Stimulated activated CD8-positive, alpha-beta memory T cell treated with anti-CD3 and anti-CD28 coated beads, Interleukin-2, amount 100 ng/mL, for 1 hour (primary cell): ENCODE measurements at places on chromosomes 1 and 21.

DNA sequence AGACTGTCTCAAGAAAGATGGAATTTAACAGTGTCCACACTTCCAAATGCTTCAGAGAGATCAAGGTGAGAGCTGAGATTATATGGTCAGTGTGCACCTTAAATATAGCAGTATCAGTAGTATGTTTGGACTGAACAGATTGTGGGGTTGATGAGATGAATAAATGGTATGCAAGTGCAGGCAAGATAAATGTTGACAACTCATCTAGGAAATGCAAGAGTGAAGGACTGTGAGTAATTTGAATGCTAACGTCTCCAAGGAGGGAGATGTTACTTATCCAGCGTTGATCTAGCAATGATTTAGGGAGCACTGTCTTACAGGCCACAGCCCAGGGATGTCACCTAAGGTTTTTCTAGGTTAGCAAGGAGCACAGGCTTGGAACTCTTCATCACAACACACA, 170.7 kb upstream of the GALNT2 start:
- DNase-seq = no peak

DNA sequence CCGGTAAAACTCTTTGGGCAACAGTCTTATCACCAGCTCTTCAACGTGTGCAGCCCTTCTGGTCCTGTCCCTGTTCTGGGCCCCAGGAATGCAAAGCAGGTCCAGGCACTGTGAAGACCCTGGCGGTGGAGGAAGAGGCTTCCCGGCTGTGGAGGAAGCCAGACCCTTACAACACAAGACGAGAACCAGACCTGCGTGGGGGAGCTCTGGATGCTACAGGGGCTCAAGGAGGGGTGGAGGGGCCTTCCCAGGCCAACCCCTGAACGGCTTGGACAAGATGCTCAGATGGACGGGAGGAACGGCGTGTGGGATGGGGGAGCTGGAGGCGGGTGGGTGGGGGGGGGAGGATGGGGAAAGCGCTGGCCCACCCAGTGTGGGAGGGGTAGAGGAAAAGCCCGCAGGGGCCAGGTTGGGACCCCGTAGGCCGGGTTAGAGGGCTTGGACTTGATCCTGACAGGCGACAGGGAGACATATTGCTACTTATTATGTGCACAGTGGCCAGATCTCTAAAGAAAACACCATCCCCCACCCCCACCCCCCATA, 5.1 kb upstream of the OLIG2 start:
- DNase-seq = no peak

DNA sequence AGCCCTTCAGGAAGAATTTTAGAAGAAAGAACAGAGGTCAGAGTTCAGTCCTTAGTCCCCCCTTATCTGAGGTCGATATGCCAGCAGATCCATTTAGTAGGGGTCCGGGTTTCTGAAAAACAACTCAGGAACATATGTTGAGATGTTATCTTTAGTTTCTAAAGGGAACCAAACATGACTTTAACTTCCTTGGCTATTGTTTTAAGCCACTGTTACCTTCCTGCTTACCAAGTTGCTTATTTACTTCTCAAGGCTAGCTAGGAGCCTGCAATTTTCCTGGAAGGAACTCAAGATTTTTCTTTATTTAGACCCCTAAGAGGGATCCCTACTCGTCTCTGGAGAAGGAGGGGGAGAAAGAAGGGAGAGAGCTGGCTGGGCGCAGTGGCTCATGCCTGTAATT, 54.3 kb downstream of the KCNC4 start:
- no peak for DNase-seq

DNA sequence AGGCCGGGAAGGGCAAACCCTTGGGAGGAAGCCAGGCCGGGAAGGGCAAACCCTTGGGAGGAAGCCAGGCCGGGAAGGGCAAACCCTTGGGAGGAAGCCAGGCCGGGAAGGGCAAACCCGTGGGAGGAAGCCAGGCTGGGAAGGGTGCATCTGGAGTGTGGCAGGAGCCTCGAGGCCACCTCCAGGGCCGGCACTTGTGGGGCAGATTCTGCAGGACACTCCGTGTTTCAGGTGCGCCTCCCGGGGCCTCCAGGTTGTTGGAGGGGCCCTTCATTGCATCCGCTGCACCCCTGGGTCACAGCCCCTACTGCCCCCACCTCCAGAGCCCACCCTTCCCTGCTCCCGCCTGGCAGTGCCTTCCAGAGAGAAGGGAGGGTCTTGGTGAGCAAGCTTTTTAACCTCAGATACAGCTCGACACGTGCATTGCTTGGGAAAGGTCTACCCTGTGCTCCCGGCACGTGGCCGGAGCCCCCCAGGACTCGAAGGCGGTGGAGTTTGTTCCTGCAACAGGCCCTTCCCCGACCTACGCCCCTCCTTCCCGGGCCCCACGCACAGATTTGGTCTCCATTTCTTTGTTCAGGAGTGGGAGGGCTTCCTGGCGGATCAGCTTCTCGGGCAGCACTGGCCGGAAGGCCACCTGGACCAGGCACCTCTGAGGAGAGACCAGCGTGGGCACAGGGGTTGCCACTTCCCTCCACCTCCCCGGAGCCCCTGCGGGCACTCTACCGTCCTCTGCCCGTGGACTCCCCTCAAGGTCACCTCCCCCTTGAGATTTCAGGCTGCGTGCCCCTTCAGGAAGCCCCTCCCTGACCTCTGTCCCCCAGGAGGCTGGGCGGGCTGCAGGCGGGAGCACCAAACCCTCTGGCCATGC, 9.4 kb upstream of the TMEM52 start:
- no peak for DNase-seq

DNA sequence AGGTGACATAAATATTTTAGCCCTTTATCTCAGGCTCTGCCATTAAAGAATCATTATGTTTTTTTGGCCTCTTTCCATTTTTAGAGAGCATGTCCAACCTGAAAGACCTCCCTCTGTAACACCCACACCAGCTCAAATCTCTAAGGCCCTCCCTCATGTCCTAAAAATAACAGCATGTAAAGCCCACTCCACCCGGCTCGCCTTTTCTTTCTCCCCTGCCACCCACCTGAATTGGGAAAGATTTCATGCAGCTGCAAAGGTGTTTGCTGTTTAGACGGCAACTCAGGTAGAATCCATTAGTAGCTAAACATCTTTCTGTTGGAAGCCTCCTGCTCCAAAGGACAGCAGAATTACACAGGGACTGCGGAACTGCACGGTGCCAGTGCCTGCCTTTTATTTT, 79.9 kb downstream of the DMRTA2 start:
- no peak for DNase-seq

GRCh38 chr1:243213045-243213787, 41.9 kb downstream of the CEP170 start:
- DNase-seq = no peak

DNA sequence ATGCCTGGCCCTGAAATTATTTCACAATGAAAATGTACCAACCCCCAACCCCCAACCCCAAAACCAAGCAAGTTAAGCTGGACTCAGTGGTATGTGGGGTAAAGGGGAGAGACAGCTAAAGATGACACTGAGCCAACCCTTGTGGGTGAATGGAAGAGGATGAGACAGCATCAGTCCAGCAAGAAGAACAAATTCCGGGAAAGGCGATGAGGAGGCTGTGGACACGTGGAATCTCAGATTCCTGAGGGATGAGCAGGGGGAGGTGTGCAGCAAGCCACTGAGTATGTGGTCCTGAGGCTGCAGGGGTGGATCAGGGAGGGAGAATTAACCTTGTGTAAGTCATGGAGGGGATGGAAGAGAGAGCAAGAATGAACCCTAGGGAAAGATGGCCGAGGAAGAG, 14.4 kb upstream of the ZNF362 start:
- DNase-seq = no peak

- no peak for DNase-seq
These were observed 56.1 kb upstream of the BCL10 start for GRCh38 chr1:85332575-85332974.

GRCh38 chr1:156750711-156751450, 594 bp downstream of the HDGF start:
- no peak for DNase-seq

- DNase-seq = no peak
These were observed 69.0 kb upstream of the SPAG17 start for GRCh38 chr1:118254001-118254400.

- no peak for DNase-seq
These were observed 311.4 kb downstream of the USH2A start for GRCh38 chr1:216111842-216112241.
